ENCODE measurements at places on chromosomes 1 and 21. TPM values are rescaled to one million over a fixed set of nuclear protein-coding genes. Genes with fewer than 3 reads are reported as not detected.

GRCh38 chr1:67134695-67135094 lies at the start of gene C1orf141:
Gene C1orf141 (minus strand): TSS chr1:67134970. CDS start chr1:67127240, 7,730 bp downstream.
- DNase-seq = no peak
- peaks cover 13% of the 10 kb centered on the region for H3K4me1 ChIP-seq
- peak within 1 kb of the TSS; percentile 66 for H3K27ac ChIP-seq
- H3K4me3 ChIP-seq = peak within 1 kb of the TSS; percentile 67
- no peaks in the 10 kb centered on the region for H3K36me3 ChIP-seq
- no peaks in the 10 kb centered on the region for H3K27me3 ChIP-seq

GRCh38 chr1:216554934-216555333 lies 131.7 kb upstream of the USH2A start:
- H3K27me3 ChIP-seq = no peaks in the 10 kb centered on the region
- no peak overlapping the region for H3K27ac ChIP-seq
- no peaks in the 10 kb centered on the region for H3K4me1 ChIP-seq
- no peaks in the 10 kb centered on the region for H3K36me3 ChIP-seq

GRCh38 chr1:43047135-43047534 lies 88.5 kb upstream of the SLC2A1 start:
- H3K36me3 ChIP-seq = no peaks in the 10 kb centered on the region
- H3K4me3 ChIP-seq = no peak overlapping the region
- DNase-seq = no peak
- peaks cover 12% of the 10 kb centered on the region for H3K27me3 ChIP-seq

DNA sequence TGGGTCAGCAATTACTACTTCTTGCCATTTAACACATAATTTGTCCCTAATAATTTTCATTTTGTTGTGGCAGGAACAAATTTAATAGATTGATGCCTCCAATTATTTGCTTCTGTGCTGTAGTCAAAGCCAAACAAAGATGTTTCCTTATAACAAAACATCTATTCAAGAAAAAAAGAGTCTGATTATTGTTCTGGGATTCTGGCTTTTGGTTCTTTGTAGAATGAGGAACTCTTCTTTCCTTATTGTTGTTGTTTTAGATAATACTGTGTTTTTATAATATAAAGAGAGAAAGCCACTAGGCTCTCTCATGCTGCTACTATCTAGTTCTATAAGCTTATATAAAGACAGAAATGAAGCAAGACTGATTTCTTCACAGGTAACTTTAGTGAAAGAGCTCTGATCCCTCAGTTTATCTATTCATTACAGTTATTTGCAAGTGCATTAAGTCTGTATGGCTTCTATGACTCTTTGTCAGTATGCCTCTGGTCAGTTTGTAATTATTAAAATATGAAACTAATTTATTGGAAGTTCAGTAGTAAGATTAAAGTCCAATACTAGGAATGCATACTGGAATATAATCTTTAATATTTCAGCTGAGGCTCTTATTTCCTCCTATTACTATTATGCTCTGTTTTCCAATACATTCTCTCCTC lies 37.4 kb downstream of the PRKACB start:
- H3K27me3 ChIP-seq = no peaks in the 10 kb centered on the region
- H3K27ac ChIP-seq = no peak overlapping the region
- peak; percentile 56 for DNase-seq
- H3K4me1 ChIP-seq = no peaks in the 10 kb centered on the region

DNA sequence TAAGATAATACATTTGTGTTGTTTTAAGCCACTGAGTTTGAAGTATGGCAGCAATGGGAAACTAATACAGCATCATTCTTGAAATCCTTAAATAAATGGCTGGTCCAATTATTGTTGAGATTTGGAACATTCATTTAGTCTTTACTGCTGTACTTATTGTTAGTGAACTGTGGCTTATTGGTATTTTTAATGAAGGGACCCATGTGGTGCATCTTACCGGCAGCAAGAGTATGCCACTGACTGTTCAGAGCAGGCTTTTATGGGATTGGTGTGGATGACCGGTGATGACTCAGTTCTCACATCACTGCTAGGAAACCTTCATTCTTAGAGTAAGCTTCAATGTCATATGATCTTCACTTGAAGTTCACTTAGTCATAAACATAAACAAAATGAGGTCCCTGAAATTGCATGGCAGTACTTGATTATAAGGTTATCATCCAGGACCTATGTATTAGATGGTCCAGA lies 31.5 kb downstream of the PRKAA2 start:
- H3K4me1 ChIP-seq = peaks cover 3% of the 10 kb centered on the region
- H3K27ac ChIP-seq = no peak overlapping the region
- DNase-seq = peak; percentile 81
- no peaks in the 10 kb centered on the region for H3K36me3 ChIP-seq

DNA sequence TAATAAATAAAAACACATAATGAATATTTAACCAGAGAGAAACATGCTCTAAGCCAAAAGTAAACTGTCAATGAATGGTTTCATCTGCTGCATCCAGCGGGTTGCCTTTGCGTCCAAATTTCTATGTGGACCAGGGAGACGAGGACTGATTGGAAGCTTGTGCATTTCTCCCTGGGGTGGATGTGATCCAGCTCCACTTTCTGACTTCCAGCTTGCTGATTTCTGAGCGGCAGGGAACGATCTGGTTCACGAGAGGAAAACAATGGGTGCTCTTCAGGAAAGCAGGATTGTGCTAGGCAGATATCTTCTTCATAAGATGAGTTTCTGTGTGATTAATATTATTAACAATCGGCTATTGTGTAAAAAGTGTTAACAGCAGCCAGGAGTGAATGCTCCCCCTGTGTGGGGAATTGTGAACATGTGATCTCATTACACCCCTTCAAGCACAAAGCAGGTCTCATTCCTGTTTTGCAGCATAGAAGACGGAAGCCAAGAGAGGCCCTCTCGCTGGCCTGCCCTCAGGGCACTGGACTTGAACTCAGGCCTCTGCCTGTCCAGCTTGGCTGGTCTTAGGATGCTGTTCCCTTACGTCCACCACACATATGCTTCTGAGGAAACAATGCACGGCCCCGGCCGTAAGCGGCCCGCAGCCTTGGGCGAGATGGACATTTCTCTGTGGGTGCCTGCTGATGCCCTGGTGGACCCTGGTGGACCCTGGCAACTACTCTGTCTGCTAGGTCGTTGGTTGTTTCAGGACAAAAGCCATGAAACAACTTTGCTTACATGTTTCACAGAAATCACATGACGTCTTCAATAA lies 183.4 kb upstream of the C1orf174 start:
- no peaks in the 10 kb centered on the region for H3K27me3 ChIP-seq
- no peak overlapping the region for H3K4me3 ChIP-seq
- peak; percentile 80 for DNase-seq
- no peaks in the 10 kb centered on the region for H3K4me1 ChIP-seq
- no peaks in the 10 kb centered on the region for H3K36me3 ChIP-seq

GRCh38 chr1:63674238-63674864 lies 81.1 kb downstream of the PGM1 start:
- DNase-seq = peak; percentile 94
- no peaks in the 10 kb centered on the region for H3K36me3 ChIP-seq
- H3K4me3 ChIP-seq = no peak overlapping the region
- no peaks in the 10 kb centered on the region for H3K27me3 ChIP-seq
- peaks cover 9% of the 10 kb centered on the region for H3K4me1 ChIP-seq

GRCh38 chr1:84497631-84498275 lies 8.4 kb upstream of the SPATA1 start:
- H3K4me3 ChIP-seq = no peak overlapping the region
- H3K4me1 ChIP-seq = peaks cover 3% of the 10 kb centered on the region
- DNase-seq = no peak
- no peaks in the 10 kb centered on the region for H3K27me3 ChIP-seq
- H3K27ac ChIP-seq = no peak overlapping the region

- H3K4me3 ChIP-seq = no peak overlapping the region
- no peaks in the 10 kb centered on the region for H3K4me1 ChIP-seq
- H3K36me3 ChIP-seq = no peaks in the 10 kb centered on the region
- no peaks in the 10 kb centered on the region for H3K27me3 ChIP-seq
These were observed 101.5 kb downstream of the ACTL8 start for GRCh38 chr1:17856496-17857108.

- no peak overlapping the region for H3K27ac ChIP-seq
- no peak for DNase-seq
- no peaks in the 10 kb centered on the region for H3K36me3 ChIP-seq
- H3K27me3 ChIP-seq = peaks cover 10% of the 10 kb centered on the region
- H3K4me1 ChIP-seq = peaks cover 12% of the 10 kb centered on the region
- H3K4me3 ChIP-seq = no peak overlapping the region
These were observed 19.7 kb upstream of the ABCG1 start for GRCh38 chr21:42198929-42199867.

DNA sequence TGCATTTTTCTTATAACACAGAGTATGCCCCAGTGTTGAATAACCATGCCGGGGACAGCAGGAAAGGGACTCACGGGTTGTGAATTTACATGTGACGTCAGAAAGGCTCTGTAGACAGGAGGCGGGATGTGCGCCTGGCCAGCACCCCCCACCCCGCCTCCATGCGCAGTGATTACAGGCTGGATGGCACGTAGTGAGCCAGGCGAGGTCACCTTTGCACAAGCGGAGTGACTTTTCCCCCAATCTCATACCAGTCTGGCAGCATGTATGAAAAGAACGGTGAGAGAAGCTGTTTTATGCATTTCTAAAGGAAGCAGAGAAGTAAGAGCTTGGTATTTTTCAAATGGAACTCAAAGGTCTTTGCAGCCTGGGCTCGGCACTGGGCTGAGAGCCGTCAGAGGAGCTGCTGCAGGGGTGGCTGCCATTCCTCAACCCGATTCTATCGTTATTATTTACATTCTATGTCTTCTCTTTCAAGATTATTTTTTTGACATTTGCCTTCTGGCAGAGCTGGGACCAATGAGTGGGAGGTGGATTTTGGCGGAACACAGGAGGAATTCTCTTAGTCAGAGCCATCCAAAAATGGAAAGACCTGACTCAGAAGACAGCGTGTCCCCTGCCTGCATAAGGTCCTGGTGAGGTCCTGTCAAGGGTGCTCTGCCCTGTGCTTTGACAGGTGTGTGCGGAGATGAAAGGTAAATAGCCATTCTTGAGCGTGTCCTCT lies 115.6 kb upstream of the SLC45A1 start:
- H3K4me1 ChIP-seq = peaks cover 48% of the 10 kb centered on the region
- H3K36me3 ChIP-seq = no peaks in the 10 kb centered on the region
- peak; percentile 97 for DNase-seq
- H3K27me3 ChIP-seq = no peaks in the 10 kb centered on the region
- H3K4me3 ChIP-seq = peak overlapping the region; percentile 46
- H3K27ac ChIP-seq = peak overlapping the region; percentile 88

GRCh38 chr1:30942326-30942963 lies 33.9 kb upstream of the SDC3 start:
- H3K36me3 ChIP-seq = peaks cover 72% of the 10 kb centered on the region
- H3K4me3 ChIP-seq = no peak overlapping the region
- H3K27ac ChIP-seq = no peak overlapping the region
- no peaks in the 10 kb centered on the region for H3K27me3 ChIP-seq

GRCh38 chr1:71780681-71781080 lies 501.7 kb downstream of the NEGR1 start:
- H3K36me3 ChIP-seq = no peaks in the 10 kb centered on the region
- no peak overlapping the region for H3K4me3 ChIP-seq
- no peaks in the 10 kb centered on the region for H3K27me3 ChIP-seq
- H3K27ac ChIP-seq = no peak overlapping the region

DNA sequence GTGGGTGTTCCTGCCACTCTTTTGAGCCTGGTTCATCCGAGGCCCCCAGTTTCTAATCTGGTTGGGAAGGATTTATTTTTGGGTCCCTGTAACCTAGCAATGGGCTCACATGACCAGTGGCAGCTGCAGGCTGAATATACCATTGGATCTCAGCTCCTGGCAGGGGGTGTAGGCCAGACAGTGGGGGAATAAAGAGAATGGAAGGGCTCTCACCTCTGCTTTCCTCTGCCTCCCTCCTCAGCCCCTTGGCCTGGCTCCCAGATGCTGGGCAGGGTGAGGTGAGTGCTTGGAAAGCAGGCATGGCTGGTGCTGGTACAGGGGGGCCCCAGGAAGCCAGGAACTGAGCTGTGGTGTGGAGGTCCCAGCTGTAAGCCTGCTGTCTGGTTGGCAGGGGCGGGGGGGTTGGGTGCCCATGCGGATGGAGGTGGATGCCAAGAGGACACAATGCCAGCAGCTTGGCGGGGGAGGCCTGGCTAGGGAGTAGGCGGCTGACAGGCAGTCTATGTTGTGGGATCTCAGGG lies 3.6 kb upstream of the GPR61 start:
- peaks cover 10% of the 10 kb centered on the region for H3K4me1 ChIP-seq
- no peaks in the 10 kb centered on the region for H3K27me3 ChIP-seq
- no peak overlapping the region for H3K27ac ChIP-seq
- no peaks in the 10 kb centered on the region for H3K36me3 ChIP-seq
- DNase-seq = peak; percentile 63

DNA sequence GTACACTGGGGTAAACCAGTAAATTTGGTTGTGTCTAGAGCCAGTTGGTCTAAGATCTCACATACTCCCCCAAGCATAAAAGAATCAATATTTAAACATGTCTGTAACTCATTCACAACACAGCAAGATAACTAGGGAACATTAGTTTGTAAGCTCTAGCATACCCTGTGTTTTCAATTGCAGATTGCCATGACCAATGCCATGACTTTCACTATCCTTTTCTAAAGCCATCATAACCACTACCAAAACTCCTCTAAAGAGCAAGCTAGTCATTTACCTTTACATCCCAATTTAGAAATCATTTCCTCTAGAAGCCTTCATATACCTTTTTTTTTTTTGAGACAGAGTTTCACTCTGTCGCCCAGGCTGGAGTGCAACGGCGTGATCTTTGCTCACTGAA lies 56.5 kb upstream of the PLA2G4A start:
- H3K27ac ChIP-seq = no peak overlapping the region
- H3K27me3 ChIP-seq = no peaks in the 10 kb centered on the region
- H3K4me3 ChIP-seq = no peak overlapping the region
- DNase-seq = no peak
- no peaks in the 10 kb centered on the region for H3K4me1 ChIP-seq

DNA sequence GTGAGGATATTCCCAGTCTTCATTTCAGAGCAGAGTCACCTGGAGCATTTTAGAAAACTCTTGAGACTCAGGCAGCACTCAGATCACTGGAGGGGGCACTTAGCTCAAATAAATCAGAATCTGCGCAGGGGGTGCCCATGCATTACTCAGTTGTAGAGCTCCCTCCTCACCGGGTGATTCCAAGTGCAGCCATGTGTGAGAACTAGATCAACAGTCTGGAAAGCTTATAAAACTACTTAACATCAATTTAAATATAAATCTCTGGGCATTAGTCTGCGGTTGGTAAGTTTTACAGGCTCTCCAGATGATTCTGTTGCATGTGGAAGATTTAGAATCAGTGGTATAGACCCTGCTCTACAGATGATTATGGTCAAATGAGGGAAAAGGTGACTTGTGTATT lies 128.6 kb downstream of the ST6GALNAC3 start:
- H3K4me3 ChIP-seq = no peak overlapping the region
- no peaks in the 10 kb centered on the region for H3K4me1 ChIP-seq
- H3K27me3 ChIP-seq = no peaks in the 10 kb centered on the region
- no peak overlapping the region for H3K27ac ChIP-seq
- H3K36me3 ChIP-seq = no peaks in the 10 kb centered on the region

GRCh38 chr1:197841883-197842553 lies 60.4 kb upstream of the C1orf53 start:
- H3K27me3 ChIP-seq = no peaks in the 10 kb centered on the region
- no peak for DNase-seq
- peaks cover 24% of the 10 kb centered on the region for H3K4me1 ChIP-seq
- H3K27ac ChIP-seq = peak overlapping the region; percentile 71

GRCh38 chr1:8818325-8818775 lies 910 bp upstream of the RERE start:
- H3K27ac ChIP-seq = peak overlapping the region; percentile 87
- no peaks in the 10 kb centered on the region for H3K27me3 ChIP-seq
- peaks cover 42% of the 10 kb centered on the region for H3K4me1 ChIP-seq
- DNase-seq = peak; percentile 80
- no peaks in the 10 kb centered on the region for H3K36me3 ChIP-seq
- H3K4me3 ChIP-seq = peak overlapping the region; percentile 87

KLHL21 gene
- 86.1 TPM for total RNA-seq

WDR64 gene
- total RNA-seq = not detected

AMY1C gene
- total RNA-seq = not detected

KANK4 gene
- total RNA-seq = under 0.01 TPM

FCRL1 gene
- total RNA-seq = not detected

CLDN8 gene
- total RNA-seq = not detected

SLC26A9 gene
- total RNA-seq = not detected

KRTAP21-2 gene
- total RNA-seq = not detected

SAMD11 gene
- total RNA-seq = 7.7 TPM

CLDN17 gene
- total RNA-seq = not detected
